ENCODE measurements at places on chromosomes 12 and 14.

GRCh38 chr12:47885012-47885501, 19.7 kb downstream of the VDR start:
- DNase-seq, result no peak

- no peak for DNase-seq
These were observed 412.5 kb downstream of the CCDC91 start for GRCh38 chr12:28602786-28603185.

- DNase-seq, result no peak
These were observed 28.1 kb downstream of the CBX5 start for GRCh38 chr12:54251667-54252284.

DNA sequence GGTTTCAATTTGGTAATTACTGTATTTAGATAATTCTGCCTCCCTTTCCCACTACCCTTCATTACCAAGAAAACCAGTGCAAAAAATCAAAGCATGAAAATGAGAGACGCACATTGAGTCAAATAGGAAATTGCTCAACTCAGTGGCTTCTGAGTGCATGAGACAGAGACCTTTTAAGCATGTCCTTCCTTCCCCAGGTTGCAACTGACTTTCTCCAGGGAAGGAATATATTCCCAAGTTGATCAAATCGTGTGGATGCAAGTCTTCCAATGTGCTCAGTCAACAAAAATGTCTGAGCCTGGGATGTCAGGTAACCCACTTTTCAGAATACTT, 12.9 kb downstream of the BMP4 start:
- DNase-seq, result no peak

DNA sequence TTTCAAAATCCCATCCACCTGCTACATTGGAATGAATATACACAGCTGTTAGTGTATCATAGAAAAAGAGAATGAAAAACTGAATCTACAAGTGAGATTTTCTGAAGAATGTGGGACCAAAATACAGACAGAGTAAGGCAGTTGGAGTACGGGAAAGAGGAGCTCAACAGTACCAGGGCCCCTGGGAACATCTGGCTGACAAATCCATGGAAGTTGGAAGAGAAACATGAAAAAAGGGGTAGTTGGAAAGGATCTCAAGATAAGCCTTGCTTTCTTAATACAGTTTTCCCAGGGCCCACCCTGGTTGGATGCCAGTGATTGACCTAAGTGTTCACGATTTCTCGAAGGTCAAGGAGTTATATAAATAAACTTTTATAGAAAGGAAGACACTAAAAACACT, 54.0 kb upstream of the SLCO1C1 start:
- no peak for DNase-seq

- DNase-seq, result no peak
These were observed 71.1 kb downstream of the B4GALNT3 start for GRCh38 chr12:530821-531220.
